T-helper 17 cell (primary cell): ENCODE measurements at places on chromosomes 7 and 10.

DNA sequence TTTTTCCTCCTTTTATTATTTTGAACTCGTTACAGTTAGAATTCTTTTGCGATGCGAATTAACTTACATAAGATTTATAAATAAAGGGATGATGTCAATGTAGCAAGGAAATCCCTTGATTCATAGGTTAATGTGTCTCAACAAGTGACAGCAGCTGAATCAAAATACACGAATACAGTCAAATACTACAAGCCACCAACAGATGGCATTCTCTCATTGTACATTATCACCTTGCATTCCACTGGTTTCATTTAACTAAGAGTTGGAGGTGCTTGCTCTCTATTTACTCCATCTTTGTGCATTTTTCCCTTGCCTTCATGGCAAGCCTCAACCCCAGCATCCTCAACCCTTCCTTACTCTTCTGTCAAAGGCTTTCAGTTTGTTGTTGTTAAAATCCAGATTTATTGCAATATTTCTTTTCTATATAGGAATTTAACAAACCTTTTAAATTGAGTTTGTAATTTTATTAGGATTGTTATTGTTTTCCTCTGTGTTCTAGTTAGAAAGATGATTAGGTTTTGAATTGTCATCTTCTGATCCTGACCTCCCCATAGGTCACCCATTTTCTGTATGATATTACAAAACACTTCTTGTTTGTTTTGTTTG, 78.3 kb downstream of the SLC25A40 start:
- DNase-seq, result no peak

DNA sequence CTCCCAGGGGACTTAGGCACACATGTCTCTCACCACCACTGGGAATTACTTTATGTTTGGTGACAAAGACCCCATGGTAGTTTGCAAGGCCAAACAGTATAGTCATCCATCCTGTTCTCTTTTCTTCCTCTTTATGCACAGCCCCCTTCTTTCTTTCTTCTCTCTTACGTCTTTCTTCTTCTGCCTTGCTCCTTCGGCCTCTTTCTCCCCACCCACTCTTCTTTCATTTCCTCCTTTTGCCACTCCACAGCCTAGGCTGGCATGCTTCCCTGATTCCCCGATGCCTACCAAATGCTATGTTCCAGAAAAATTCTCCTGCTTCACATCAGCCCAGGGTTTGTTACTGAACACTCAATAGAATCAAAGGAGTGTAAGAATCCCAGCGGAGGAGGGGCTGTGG, 62.4 kb upstream of the MKLN1 start:
- DNase-seq, result no peak

- DNase-seq, result no peak
Observed at GRCh38 chr10:125555743-125556142, 127.2 kb downstream of the TEX36 start.

DNA sequence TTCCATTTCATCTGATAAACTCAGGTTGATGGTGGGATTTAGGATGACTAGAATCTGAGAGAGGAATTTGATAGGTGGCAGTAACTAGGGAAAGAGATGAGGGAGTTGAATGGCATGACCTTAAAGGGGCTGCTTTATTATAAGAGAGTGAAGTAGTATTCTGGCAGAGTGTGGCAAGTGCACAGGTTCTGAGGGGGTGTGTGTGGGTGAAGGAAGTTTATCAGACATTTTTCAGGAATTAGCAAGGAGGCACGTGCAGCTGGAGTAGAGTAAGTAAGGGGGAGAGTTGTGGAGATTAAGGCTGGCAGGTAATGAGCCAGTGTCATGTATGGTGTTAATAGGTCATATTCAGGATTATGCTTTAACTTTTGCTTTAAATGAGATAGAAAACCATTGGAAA, 40.5 kb downstream of the AHCYL2 start:
- no peak for DNase-seq

GRCh38 chr10:49610458-49611165, 502 bp downstream of the SLC18A3 start:
- DNase-seq, result no peak

DNA sequence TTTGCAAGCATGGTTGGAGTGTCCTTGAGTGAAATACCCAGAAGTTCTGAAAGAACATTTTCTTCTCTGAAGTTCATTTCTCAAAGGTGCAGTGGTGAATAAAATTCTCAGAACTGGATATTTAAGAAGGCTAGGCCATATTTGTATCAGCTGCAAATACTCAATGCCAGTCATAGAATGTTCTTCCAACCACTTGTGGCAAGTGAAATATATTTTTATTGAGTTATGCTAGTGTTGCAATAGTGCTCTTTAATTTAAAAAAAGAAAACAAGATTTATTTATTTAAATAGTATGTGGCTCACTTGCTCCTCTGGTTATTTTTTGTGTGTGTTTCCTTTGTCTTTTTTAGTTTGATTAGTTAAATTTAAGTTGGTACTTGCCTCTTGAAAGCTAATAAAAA, 64.5 kb downstream of the PALS2 start:
- DNase-seq, result no peak
